ENCODE measurements at places on chromosomes 12 and 14. TPM values are rescaled to one million over a fixed set of nuclear protein-coding genes. Genes with fewer than 3 reads are reported as not detected.

CLMN gene
- 1.1 TPM for total RNA-seq

EML5 gene
- under 0.01 TPM for total RNA-seq

ANKRD33 gene
- not detected for total RNA-seq

DNA sequence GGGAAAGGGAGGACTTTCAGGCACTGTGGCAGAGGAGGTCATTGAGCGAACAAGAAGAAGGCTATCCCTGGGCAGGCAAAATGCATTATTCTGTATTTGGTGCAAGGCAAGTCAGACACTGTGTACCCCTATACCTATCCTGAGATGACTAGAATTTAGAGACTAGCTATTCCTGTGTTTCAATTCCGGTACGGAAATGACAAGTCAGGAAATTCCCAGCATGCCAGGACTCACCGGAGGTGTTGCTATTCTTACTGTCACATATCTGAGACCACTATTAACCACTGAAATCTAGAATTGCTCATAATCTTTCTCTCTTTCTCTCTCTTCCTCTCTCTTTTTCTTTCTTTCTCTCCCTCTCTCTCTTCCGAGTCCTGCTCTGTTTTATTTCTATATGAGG lies 297.1 kb downstream of the PDZRN4 start:
- no peak for DNase-seq

DNA sequence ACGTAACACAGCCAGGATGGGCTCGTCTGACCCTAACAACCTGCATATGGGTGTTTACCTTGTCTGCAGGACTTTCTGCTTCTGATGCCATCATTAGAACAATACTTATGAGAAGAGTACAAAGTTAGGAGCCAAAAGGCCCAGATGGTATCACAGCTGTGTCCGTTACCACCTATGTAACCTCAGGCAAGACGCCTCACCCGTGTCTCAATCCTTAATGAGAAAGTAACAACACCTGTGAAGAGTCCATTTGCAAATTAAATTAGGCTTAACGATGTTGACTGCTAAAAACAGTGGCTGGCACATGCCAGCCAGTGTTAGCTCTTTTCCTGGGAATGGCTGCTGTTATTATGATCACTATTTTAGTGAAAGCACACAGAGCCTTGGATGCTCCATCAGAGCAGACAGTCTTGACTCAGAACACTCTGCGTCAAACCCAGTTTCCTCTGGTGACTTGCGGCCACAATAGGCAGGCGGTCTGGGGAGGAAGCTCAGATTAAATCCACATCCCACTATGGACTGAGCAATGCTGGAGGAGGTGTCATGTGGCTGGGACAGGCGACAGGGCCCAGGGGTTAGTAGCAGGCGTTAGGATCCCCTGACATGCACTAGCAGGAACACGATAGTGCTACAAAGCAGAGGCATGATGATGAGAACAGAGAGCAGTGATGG lies 125.3 kb downstream of the SLC15A4 start:
- DNase-seq, result peak; percentile 14

DNA sequence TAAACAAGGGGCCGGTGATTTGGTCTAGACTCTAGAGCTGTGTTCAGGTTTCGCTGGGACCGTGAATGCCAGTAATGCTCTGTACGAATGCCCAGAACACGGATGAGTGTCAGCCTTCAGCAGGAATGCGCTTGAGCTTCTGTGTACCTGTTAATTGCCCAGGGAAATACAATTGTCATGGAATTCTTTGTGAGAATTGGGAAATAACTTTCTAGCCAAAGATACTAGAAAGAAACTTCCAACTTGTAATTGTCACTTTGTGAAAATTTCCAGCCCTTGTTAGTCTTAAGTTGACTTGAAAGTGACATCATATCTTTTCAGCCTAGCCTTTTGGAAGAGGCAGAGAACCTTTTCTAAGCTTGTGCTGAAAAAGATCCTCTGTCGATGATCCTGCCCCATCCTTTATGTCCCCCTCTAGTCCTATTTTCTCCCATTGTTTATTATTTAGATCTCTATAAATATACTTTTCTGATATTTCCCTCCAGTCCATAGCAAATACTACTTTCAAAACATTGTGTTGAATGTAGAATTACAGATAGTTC lies 2.7 kb downstream of the CHST11 start:
- peak; percentile 54 for DNase-seq

- DNase-seq, result no peak
Observed at GRCh38 chr12:98244136-98244535, 271.3 kb upstream of the TMPO start.

DNA sequence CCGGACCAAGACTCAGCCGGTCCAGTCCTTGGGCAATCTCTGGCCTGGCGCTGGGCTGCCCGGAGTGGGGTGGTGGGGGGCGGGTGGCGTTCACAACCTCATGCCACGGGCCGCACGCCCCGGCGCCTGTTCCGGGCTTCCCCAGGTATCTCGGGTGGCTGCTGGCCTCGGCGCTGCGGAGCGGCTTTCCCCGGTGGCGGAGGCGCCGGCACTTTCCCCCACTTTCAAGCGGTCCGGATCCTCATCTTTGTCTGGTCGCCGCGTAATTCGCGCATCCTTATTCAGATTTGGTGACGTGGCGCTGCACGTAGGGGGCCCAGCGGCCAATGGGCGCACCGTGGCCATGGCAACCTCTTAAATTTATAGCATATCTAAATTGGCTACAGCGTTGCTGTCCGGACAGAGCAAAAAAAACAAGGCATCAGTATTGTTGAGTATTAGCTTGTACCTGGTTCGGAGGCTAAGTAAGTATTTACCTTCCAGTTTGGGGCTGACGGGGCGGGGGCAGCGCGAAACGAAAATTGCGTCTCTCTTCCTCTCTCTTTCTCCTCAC lies at the start of gene LHX5:
TSS of gene LHX5 (minus strand) at position 253 of the 553 bp plus-strand sequence. CDS start 373 bp downstream, outside the sequence.
- peak; percentile 73 for DNase-seq

GRCh38 chr12:105357162-105357691 lies 26.7 kb downstream of the C12orf75 start:
- DNase-seq, result no peak

- DNase-seq, result no peak
Observed at GRCh38 chr12:66247741-66248140, 54.6 kb upstream of the HELB start.

DNA sequence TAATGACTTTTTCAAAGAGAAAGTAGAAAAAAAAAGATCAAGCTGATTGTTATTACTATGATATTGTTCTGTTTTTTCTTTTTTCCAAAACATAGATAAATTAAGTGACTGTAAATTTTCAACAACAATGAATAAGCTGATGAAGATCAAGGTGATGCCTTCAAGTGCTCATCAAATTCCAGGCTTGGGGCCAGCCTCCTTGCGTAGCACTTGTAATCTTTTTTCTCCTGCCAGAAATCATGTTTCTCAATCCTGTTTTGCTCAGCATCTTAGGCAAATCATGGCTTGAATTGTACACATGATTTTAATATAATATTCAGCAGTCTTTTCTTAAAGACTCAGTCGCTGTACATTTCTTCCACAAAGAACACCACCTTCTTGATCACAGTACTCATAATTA lies 333.2 kb downstream of the NPAS3 start:
- no peak for DNase-seq

DNA sequence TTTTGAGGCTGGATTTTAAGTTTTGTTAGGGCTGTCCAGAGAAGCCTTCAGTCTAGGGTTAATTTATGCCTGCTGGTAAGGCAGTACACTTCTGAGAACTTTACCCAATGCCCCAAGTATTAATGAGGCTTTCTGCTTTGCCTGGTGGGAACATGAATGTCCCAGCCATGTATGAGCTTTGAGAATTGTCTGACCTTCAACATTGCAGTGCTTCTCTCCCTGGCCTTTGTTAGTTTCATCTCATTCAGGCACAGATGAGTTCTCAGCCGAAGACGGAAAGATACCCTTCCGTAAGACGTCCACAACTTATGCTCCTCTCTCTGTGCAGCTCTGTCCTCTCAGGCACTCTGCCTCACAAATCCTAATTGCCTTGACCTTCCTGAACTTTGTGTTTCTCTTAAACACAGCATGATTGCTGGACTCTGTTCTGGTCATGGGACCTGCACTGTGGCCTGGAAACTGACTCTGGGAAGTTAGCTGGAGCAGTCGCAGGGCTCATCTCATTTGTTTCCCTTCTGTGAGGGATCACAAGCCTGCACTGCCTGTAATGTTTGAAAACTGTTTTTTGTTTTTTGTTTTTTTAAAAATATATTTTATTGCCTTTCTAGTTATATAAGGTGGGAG lies 15.7 kb downstream of the CHPT1 start:
- peak; percentile 31 for DNase-seq
